ENCODE measurements at places on chromosomes 2 and 18.

DNA sequence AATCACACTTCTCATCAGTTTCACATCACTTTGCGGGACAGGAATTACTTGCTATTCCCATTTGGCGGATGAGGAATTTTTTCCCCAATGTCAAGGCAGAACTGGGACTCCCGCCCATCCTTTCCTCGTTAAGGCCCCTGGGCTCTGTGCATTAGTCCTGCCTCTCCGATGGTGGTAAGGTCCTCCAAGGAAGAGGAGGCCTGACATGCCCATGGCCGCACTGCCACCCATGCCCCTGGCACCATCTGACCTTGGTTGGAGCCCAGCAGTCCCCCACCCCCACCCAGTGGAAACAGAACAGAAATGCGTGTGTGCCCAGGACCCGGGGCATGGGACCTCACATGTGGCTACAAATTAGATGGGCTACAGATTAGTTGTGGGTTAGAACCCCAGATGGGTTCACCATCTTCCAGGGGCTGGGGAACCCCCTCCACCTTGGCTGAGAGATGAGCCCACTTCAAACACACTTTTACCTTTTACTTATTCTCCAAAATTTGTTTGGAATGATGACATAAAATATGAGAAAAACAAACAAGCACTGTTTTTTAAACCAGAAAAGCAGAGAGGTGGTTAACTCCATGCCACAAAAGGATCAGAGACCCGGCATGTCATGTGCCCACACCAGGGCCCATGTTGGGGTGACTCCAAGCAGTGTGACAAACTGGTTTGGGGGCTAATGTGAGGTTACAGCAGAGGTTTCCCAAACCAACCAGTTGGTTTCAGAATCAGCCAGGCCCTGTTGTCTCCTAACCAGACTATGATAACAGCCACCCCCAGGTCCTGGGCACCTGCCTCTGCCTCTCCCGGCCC, 11.0 kb upstream of the DUSP2 start:
- DNase-seq = no peak

GRCh38 chr2:195252018-195252417, 405.0 kb upstream of the SLC39A10 start:
- DNase-seq = no peak

- no peak for DNase-seq
Observed at GRCh38 chr2:60602388-60602787, 48.9 kb upstream of the BCL11A start.

DNA sequence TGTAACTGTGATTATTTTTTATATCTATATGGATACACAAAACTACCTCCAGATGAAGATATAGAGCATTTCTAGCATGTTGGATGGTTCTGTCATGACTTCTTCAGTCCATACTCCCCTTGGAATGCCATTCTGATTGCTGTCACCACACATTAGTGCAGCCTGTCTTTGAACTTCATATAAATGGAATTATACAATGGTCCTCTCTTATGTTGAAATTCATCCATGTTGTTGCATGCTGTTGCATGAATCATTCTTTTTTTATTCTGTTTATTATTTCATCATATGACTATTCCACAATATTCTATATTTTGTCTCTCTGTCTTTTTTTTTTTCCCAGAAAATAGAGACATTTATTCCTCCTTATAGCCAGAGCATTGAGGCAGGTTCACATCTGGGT, 74.1 kb downstream of the OSBPL6 start:
- no peak for DNase-seq

DNA sequence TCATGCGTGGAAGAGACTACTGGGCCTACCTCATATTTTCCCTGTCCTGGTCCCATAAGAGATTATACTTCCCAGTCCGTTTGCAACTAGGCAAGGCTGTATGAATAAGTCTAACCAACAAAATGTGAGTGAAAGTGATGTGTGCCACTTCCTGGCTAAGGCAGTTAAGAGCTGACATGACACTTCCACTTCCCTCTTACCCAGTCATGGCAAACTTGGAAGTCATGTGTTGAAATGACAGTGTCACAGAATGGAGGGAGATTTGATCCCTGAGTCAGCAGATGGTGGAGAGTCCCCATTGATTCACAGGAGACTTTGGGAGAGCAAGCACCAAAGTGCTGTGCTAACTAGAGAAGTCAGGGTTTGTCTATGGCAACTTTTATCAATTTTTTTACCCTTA, 36.4 kb downstream of the TACR1 start:
- DNase-seq = no peak

- DNase-seq = no peak
Observed at GRCh38 chr2:102796337-102796736, 34.5 kb downstream of the TMEM182 start.

All from kidney glomerular epithelial cell (primary cell).